ENCODE measurements at places on chromosomes 3 and 15. TPM values are rescaled to one million over a fixed set of nuclear protein-coding genes. Genes with fewer than 3 reads are reported as not detected.

- peak; percentile 49 for DNase-seq
- peaks cover 13% of the 10 kb centered on the region for H3K36me3 ChIP-seq
- H3K27me3 ChIP-seq, result no peaks in the 10 kb centered on the region
- peaks cover 11% of the 10 kb centered on the region for H3K4me1 ChIP-seq
- peak overlapping the region; percentile 39 for H3K4me3 ChIP-seq
- peak overlapping the region; percentile 2 for H3K27ac ChIP-seq
These were observed 810 bp downstream of the TMEM62 start for GRCh38 chr15:43134157-43134635.

GRCh38 chr3:3196148-3196861 lies 16.8 kb upstream of the CRBN start:
- no peak overlapping the region for H3K4me3 ChIP-seq
- H3K4me1 ChIP-seq, result peaks cover under 1% of the 10 kb centered on the region
- no peak overlapping the region for H3K27ac ChIP-seq
- peaks cover 4% of the 10 kb centered on the region for H3K27me3 ChIP-seq
- no peaks in the 10 kb centered on the region for H3K36me3 ChIP-seq
- no peak for DNase-seq

DNA sequence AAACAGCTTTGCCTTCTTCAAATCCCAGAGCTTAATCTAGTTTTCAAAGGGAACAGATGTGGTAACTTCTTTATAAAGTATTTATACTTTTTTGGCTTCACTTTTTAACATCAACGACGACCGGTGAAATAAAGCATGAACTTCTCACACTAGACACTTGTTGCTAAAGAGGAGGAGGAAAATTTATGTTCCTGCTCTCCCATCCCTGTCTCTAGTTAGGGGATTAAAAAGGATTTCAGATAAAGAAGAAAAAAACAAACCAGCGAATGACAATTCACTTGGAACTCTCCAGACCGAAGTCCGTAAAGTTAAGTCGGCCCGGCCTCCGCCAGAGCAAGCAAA lies 672 bp downstream of the NEDD4 start:
- H3K36me3 ChIP-seq, result no peaks in the 10 kb centered on the region
- H3K4me1 ChIP-seq, result peaks cover 11% of the 10 kb centered on the region
- H3K27me3 ChIP-seq, result no peaks in the 10 kb centered on the region

Gene LSM3
- total RNA-seq, result 14.7 TPM

Gene ANKRD34C
- total RNA-seq, result 0.99 TPM

Data from spinal cord (tissue), 10 donors.